NCI-H2029 treated with DMSO at 0.1 percent for 48 hours (cell line): ENCODE measurements at places on chromosomes 7 and 10.

GRCh38 chr7:2405601-2406345, 2.4 kb downstream of the CHST12 start:
- DNase-seq = no peak

DNA sequence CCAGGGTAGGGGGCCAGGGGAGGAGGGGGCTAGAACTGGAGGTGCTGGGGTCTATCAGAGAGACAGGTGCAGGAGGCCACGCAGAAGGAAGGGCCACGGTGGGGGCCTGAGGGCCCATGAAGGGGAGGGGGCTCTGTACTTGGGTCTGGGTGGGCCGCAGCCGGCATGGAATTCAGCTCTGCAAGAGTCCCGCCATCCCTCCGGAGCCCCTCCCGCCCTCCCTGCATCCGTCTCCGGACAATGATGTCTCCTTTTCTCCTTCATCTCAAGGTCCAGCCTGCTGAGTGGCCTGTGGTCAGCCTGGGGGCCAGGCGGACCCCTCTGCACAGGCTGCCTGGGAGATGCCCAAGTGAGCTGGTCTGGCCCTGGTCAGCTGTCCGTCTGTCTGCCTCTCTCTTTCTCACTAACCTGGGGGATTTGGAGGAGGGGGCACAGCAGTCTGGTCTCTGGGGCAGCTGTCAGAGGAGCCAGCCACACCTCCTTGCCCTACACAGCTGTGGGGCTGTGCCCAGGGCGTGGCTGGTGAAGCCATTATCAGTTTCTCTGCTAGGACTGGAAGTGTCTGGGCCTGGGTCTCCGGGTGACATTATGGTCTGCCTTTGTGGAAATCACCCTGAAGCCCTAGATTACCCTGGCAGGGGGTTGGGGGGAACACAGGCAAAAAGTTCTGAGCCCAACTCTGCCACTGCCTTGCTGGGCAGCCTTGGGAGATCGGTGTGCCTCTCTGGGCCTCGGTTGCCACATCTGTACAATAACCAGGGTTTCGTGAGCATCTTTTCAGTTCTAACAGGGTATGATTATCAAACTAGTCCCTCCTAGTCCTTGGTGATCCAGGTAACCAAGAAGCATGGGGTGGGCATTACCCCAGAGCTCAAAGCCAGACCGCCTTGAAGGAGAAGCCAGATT, 19.0 kb upstream of the HSPB1 start:
- no peak for DNase-seq

- DNase-seq = no peak
Observed at GRCh38 chr7:151094675-151095074, 8.4 kb downstream of the AGAP3 start.

DNA sequence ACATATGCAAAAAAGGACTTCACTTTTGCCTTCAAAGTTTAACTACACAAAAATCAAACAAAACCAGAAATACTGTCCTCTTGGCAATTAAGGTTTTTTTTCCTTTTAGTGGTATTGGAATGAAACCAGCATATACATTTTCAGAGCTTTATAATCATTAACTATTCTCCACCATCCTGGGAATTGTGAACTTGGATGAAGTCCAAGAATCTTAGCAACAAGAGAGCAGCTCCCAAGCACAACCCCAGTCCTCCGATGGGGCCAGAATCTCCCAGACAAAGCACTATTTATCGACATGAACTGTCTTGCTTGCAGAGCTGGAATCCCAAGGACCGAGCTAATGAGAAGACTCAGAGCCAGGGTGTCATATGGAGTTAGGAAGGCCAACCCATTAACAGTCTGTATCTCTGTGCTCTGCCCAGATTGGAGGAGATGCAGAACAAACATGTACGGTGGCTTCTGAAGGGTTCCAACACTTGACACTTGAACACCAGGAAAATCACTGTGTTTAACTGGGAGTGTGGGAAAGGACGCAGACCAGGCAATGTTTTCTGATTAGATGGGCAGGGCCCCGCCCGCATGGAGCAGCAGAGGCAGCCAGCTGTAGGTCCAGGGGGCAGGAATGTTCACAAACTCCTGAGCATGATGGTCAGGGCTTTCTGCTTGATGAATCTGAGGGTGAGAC, 35.5 kb downstream of the PPP1R3C start:
- DNase-seq = no peak

GRCh38 chr7:23234569-23235296, 11.8 kb upstream of the GPNMB start:
- no peak for DNase-seq
